Motor neuron (in vitro differentiated cells): ENCODE measurements at places on chromosomes 7 and 10.

DNA sequence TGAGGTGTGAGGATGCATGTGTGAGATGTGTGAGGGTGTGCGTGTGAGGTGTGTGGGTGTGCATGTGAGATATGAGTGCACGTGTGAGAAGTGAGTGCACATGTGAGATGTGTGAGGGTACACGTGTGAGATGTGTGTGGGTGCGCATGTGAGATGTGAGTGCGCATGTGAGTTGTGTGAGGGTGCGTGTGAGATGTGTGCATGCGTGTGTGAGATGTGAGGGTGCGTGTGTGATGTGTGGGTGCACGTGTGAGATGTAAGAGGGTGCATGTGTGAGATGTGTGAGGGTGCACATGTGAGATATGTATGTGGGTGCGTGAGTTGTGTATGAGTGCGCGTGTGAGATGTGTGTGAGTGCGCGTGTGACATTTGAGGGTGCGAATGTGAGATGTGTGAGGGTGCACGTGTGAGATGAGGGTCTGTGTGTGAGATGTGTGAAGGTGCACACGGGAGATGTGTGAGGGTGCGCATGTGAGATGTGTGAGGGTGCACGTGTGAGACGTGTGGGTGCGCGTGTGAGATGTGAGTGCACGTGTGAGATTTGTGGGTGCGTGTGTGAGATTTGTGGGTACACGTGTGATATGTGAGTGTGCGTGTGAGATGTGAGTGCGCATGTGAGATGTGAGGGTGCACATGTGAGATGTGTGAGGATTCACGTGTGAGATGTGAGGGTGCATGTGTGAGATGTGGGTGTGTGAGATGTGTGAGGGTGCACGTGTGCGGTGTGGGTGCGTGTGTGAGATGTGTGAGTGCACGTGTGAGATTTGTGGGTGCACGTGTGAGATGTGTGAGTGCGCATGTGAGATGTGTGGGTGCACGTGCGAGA, 30.5 kb downstream of the PPIF start:
- ATAC-seq, result no peak

DNA sequence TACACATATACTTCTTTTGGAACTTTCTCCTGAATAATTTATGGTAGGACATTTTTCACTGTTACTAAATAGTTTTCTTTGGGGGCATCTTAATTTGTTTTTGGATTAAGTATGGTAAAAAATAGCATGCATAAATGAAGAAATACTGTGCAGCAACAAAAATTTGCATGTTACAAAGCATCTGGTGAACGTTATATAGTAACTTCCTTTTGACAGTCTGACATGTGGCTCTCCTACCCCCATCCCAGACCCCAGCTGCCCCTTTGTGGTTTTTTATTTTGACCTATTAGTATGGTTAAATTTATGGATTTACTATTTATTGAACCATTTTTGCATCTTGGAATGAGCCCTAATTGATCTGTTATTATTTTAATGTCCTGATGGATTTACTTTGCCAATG, 9.9 kb downstream of the TASOR2 start:
- ATAC-seq, result no peak

DNA sequence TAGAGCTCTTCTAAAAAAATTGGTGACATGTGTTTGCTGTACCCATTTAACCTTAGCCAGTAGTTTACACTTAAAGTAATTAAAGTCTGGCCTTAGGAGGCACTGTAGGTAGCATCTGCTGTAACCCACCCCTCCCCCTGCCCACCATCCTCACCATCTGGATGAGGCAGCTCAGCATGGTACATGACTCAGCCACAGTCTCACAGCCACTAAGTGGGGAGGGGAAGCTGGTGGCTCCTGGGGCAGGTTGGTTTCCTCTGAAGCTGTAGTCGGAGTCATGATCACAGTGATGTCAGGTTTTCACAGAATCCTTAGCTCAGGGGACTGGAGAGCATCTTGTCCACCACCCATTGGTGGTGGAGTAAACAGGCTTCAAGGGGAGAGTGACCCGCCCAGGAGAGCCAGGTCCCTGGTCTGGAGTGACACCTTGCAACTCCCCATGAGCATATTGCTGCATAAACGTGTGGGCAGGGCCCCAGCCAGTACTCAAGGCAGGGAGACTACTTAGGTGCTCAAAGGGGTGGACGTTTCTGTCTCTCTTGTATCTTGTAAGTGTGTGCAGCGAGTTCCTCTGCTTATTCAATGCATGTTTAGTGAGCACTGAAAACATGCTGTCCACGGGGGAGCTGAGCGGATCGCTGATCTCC, 125.9 kb downstream of the GRK5 start:
- ATAC-seq, result no peak

DNA sequence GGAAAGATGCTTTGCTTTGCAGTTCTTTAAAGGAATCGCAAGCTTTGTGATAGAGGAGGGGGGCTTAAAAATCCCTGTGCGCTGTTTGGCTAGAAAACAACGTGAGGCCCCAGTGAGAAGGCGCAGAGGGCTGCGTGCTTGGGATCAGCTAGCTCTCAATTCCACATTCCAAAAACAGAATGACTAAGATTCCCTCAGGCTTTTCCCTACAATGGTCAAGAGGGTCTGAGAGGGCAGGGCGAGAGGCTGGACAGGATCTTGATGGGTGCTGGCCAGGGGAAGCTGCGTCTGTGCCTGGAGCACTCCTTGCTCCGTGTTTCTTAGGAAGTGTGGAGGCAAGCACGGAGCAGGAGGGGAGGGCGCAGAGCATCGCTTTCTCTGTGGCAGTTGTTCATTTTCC, 72.1 kb upstream of the INHBA start:
- ATAC-seq, result no peak

- ATAC-seq, result no peak
Measured at GRCh38 chr10:12534824-12535223, 185.5 kb downstream of the CAMK1D start.

DNA sequence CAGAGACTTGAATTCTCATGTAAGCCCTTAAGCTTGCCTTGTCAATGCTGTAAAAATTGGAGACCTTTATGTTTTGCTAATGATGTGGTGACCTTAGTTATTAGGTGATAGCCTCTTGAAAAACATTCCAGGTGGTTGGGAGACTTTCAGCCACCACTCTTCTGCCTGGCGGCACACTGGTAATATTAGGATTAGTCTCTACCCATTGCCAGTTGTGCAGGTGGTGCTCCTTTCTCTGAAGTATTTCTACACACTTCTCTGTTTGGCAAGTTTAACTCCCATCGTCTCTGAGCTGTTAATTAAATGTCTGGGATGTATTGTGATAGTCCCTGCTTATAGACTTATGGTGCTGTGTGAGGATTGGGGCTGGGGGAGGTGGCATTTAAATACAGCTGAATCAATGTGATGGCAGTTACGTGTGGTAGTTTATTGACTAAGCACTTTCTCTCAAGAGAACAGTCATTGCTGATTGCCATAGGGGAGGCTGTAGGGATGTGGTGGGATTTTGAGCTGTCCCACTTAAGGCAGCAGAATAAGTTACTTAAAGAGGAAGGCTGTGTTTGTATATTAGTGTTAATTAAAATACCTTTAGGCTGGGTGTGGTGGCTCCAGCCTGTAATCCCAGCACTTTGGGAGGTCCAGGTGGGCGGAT, 61.7 kb downstream of the DAGLB start:
- ATAC-seq, result no peak

DNA sequence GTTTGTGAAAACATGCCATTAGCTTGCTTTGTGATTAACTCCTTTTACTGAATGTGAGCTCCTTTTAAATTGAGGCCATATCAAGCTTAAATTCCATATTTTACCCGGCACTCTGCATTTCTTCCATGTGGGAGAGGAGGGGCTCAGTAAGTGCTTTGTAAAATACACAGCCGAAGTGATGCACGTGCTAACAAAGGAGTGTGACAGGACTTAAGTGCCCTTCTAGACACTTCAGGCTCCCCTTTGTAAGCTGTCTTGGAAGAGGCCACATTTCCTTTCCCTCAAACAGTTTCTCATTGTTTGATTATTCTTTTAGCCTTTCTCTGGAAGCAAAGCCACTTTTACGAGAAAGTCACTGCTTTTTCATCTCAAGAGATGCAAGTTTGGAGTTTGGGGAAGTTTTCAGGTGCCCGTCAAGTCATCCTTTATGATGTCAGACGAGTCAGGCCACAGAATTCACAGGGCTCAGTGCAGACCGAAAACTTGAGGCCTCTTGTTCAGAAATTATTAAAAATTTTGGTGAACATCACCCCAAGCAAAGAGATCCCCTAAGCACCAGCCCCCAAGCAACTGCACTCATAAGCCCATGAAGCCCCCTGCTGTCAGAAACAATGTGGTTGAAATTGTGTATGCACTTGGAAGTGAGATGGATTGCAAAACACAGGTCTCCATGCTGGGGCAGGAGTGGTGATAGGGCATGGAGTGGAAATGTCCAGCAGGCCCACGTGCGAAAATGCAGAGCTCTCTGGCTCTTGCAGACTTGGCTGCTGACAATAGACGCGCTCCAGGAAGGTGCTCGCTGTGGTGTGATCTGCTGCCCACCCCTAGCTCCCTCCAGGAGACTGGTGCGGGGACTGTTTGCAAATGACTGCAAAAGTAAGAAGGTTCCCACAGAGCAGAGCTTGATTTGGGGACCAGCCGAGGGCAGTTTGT, 11.5 kb downstream of the IKZF1 start:
- no peak for ATAC-seq

DNA sequence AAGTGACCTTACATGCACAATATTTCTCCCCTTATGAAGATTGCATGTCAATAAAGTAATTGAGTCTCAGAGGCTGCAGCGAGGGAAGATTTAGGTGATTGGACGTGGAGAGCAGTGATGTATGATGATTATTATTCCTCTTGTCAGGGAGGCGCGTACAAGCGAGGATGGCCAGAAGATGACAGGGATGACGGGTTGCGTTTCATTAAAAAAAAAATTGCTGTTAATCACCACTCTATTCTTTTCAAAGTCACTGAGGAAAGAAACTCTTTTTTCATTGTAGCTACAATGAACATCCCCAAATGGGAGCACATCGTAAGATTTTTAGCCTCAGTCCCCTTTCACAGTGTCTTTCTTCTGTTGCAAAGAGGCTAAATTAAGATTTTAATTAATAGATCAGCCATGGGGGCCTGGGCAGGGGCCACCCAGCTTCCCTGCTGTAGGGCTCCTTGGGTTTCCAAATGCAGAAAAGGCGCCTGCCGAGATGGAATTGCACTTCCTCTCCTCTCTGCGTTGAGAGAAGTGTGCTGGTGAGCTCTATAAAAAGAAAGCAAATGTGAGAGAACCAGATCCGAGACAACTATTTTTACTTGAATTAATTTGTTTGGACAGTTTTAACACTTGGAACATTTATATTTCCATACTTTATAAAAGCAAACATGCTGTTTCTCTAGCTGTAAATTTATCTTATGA, 998.1 kb downstream of the LRMDA start:
- ATAC-seq, result no peak

DNA sequence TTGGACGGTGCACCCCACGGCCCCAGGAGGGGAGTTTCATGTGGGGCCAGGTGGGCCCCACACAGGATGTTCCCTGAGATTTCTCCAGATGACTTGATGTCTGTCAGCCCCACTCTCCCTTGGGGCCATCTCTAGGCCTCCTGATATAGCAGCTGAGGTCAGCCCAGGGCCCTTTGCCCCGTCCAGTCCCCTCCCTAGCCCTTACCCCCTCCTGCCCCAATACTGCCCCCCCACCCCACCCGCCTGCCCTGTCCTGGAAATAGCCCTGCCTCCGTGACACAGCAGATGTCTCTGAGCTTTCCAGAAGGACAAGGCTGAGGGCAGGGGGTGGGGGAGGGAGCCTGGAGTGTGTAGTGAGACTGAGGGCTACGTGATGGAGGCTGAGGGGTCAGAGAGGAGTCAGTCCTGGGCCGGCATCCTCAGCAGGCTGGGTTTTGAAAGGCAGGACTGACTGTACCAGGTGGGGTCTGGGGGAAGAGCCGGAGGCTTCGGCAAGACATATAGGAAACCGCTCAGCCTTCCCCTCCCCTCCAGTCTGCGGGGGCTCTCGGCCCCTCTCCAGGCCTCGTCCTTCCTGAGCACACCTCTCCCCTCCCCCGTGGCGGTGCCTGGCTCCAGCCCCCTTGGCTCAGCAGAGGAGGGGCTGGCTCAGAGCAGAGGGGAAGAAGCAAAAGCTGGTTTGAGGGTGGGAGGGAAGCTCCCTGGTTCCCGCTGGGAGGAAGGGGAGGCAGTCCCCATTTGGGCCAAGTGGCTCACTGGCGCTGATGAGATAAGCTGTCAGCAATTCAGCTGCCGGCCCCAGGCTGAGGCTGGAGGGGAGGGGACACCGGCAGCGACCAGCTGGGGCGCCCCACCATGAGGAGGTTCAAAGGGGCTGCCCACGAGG, 2.0 kb downstream of the FLNC start:
- ATAC-seq, result peak; percentile 47

DNA sequence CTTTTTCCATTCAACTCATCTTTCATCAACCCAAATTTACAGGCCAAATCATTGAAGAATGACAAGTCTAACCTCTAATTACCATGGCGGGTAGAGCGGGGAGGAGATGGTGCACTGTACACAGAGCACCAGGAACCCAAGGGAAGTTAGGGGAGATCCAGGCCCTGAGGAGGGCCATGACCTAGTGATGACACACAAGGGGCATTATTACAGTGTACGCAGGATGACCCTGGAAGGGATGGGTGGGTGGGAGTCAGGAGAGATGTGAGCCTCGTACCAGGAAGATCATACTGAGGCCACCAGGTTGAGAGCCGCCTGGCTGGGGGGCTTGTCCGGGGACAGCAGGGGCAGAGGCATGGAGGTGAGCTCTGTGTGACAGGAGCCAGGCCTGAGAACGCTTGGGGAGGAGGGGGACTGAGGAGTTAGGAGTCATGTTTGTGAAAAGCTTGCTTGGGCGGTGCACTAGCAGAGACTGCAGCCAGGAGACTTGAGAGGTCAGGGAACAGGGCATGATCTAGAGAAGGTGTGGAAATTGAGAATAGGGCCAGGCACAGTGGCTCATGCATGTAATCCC, 89.5 kb upstream of the CCNY start:
- no peak for ATAC-seq

DNA sequence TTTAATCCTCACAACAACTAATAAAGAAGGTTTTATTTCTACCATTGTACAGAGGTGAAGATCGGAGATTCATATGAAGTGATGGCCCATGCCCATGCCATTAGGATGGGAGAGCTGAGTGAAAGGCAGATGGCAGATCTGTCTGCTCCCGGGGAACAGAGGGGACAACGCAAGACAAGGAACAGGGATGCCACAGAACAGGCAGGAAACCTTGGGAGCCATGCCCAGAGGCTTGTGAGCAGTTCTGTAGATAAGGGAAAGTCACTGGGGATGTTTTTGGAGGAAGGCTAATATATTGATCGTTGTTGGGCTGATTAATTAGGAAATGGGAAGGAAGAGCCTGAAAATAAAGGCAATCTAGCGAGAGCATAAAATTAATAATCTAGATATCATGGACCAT, 73.1 kb upstream of the ITGB1 start:
- no peak for ATAC-seq

DNA sequence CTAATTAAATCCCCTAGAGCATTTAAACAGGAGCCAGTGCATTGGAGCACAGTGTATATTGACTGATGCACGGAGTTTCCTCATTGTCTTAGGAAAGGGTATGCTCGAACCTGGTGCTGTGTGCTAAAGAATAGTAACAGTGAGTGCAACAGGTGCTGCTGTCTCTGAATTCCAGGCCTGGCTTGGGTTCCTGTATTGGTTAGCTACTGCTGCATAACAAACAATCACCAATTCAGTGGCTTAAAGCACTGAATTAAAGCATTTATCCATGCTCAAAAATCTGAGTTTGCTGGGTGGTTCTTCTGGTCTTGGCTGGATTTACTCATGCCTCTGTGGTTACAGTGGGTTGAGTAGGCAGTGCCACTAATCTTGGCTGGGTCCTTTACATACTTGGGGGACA, 1.8 kb upstream of the PNLIPRP1 start:
- no peak for ATAC-seq

GRCh38 chr7:44703921-44704320, 44.7 kb upstream of the ZMIZ2 start:
- no peak for ATAC-seq

GRCh38 chr7:150520145-150520544, 5.5 kb downstream of the GIMAP7 start:
- no peak for ATAC-seq

- ATAC-seq, result no peak
Measured at GRCh38 chr10:103541616-103542015, 48.1 kb downstream of the NEURL1 start.
